T47D (cell line): ENCODE measurements at places on chromosomes 12 and 14.

DNA sequence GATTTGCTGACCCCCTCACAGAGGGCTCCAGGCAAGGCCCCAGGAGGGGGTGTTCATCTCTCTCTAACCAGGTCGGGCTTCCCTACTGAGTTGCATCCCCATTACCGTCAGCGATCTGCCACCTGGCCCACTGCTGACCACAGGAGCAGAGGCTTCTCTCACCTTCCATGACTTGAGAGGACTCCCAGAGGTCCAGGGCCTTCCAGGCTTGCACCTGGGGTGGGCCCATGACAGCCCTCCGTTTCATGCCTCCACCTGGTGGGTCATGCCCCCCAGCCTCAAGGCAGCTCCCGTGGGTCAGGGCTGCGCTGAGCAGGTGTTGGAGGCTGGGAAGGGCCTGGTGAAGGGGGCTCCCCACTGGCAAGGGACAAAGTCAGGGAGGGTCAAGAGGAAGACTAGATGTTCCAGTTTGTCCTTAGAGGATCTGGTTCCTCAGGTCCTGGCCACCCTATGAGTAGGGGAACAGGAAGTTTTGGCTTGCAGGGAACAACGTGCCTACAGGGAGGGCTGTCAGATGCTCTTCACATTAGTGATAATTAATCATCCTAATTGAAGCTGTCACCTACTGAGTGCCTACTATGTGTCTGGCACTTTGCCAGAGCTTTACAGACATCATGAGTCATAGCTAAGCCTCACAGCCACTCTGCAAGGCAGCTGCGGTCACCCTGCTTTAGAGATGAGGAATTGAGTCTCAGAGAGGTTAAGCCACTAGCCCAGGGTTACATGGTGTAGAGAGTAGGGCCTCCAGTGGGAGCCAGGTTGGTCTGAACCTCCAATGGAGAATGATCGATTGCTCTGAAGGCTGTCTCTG is 13.8 kb downstream of the NFKBIA start:
- no peak for DNase-seq

DNA sequence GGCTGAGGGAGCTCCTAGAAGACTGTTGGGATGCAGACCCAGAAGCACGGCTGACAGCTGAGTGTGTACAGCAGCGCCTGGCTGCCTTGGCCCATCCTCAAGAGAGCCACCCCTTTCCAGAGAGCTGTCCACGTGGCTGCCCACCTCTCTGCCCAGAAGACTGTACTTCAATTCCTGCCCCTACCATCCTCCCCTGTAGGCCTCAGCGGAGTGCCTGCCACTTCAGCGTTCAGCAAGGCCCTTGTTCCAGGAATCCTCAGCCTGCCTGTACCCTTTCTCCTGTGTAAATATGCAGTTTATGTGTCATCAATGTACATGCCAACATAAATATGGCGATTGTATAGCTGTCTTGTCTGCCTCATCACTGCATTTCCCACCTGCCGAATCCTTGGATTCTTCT is 7.5 kb downstream of the AMHR2 start:
- DNase-seq: no peak

DNA sequence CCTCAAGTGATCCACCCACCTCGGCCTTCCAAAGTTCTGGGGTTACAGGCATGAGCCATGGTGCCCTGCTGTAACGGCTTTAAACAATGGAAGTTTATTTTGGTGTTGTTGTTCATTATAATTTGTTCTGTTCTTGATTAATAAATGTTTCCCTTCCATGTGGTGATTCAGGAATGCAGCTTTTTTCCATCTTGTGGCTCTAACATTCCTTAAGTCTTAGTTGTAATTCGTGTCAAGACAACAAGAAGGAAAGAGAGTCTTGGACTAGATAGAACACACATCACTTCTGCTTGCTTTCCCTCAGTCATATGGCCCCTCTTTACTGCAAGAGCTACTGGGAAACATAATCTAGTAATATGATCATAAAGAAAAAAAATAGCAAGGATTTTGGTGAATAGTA is 211.6 kb downstream of the SLC6A15 start:
- DNase-seq: no peak

GRCh38 chr12:23564451-23565152 is 384.9 kb downstream of the SOX5 start:
- DNase-seq: no peak

- DNase-seq: no peak
Observed at GRCh38 chr12:10395390-10395998, 5.7 kb upstream of the KLRK1 start.

GRCh38 chr12:104662203-104662602 is 205.5 kb downstream of the CHST11 start:
- no peak for DNase-seq
